ENCODE measurements at places on chromosomes 13 and 19.

GRCh38 chr13:44730851-44731250, 154.7 kb upstream of the TSC22D1 start:
- no peak for DNase-seq

GRCh38 chr13:71625694-71626093, 241.3 kb downstream of the DACH1 start:
- no peak for DNase-seq

- DNase-seq = no peak
These were observed 1.2 kb upstream of the TMEM59L start for GRCh38 chr19:18611327-18612050.

GRCh38 chr13:41332829-41333228, 21.8 kb downstream of the NAA16 start:
- no peak for DNase-seq

DNA sequence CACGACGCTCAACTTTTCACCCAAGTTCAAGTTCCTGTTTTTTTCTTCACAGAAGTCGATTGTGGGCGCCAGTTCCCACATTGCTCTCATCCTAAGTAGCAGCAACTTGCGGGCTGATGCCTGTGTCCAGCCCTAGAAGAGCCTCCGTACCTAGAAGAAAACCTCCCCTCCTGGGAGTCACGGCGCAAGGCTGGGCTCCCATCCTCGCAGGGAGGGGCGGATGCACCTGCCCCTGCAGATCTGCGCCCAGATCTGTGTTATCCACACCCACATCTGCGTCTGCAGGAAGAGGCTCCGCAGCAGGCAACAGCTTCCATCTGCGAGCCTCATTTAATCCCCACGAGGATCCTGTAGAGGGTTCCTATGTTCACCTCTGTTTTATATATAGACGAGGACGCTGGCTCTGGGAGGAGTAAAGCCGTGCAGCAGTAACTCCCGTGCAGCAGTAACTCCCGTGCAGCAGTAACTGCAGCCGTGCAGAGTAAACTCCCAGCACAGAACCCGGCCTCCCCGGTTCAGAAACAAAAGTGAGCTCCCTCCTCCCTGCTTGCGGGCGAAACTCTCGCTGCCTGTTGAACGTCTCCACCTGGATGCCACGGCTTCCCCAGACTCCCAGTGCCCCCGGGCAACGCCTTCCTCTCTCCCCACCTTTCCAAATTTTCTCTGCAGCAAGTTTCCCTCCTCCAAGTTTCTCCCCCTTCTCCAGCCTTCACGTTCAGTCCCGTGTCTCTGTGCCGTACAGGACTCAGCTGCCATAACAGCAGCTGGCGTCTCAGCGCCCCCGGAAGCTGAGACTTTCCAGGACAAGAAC, 23.5 kb upstream of the LAIR1 start:
- no peak for DNase-seq

DNA sequence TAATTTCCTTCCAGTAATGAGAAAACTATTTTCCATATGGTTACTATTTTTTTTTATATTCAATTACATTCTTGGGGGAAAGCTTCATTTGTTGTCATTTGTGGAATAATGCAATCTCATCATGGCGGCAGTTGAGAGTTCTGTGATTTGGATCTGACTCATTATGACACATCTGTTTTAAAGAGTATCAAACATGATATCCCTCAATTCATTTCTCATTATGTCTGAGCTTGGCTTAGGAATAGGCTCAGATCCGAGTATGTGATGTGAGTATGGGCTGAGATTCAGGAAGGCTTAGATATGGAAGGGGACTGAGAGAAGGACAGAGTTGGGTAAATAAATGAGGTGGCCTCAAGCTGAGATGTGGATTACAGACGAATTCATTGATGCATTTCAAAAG, 64.4 kb downstream of the POSTN start:
- no peak for DNase-seq

- peak; percentile 68 for DNase-seq
These were observed 144.5 kb upstream of the ZNF536 start for GRCh38 chr19:30227661-30228112.

DNA sequence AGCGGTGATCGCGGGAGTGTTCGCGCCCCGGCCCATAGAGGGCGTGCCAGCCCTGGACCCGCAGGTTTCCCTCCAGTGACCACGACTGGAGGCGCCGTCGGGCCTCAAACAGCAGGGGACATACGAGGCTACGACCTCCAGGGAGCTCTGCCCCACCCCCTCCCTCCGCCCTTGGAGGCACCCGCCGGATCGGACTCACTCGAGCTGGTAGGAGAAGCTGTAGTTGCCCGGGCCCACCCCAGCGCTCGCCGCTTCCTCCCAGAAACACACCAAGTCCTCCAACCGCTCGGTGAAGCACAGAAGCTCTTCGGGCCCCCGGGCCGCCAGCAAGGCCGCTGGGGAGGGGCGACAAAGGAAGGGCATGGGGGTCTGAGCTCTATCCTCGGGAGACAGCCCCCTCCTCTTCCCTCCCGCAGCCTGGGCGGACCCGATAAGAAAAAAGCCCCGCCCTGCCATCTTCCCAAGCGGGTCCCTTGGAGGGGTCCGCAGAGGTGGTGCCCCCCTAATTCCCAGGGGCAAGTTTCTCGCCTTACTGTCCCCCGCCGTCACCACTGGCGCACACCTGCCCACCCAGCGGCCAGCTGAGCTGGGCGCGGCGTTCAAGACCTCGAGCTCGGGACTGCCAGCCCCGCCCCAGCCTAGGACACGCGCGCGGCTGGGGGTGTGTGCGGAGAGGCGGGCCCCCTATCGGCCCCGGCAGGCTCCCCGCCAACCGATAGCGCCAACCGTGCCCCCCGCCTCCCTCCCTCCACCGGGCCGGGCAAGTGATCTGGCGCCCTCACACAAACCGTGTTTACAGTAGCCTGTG, 1.0 kb downstream of the EPOR start:
- peak; percentile 37 for DNase-seq

GRCh38 chr19:21593008-21593481, 87.6 kb downstream of the ZNF429 start:
- DNase-seq = no peak

DNA sequence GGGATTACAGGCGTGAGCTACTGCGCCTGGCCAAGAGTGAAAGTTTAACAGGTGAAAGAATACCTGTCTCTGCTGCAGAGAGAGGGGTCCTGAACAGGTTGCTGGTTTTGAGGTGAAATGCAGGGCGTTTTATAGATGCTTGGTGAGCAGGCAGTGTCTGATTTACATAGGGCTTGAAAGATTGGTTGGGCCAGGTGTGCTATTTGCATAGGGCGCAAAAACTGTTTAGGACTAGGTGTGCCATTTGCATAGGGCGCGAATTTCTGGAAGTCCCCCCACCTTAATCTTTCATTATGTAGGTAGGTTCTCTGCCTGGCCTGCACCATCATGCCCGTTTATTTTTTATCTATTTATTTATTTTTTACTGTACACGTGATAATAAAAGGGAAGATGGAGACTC, 4.5 kb upstream of the NDUFB7 start:
- no peak for DNase-seq

GRCh38 chr13:100443998-100444328, 144.6 kb downstream of the GGACT start:
- no peak for DNase-seq
